Tibial nerve (tissue), 4 donors: ENCODE measurements at places on chromosomes 6 and 20. TPM values are rescaled to one million over a fixed set of nuclear protein-coding genes. Genes with fewer than 3 reads are reported as not detected.

SNHG17 gene
- total RNA-seq = 46.5 TPM

SLC12A5 gene
- total RNA-seq = not detected

CENPW gene
- not detected for total RNA-seq

DNA sequence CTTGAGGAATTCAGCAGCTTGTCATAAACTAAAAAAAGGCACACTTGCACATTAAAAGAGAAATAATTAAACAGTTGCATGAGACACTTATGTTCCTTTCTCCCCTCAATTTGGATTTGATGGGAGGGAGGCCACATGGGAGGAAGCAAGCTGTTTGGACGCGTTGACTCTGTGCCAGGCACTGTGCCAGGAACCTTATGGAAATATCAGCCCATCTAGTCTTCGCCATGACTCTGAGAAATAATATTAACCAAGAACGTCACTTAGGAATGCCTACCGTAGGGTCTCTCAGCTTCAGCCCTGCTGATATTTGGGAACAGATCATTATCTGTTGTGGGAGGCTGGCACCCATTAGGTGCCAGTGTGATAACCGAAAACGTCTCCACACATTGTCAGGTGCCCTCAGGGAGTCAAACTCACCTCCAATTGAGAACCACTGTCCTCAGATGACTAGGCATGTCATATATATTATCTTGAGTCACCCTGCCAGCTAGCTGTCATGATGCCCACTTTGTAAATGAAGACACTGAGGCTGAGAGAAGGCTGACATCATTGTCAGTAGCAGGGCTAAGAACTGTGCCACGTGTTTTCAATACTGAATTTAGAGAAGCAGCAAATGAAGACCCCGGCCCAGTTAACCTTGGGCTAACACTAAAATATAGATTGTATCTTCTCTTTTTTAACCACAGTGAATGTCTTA is 36.1 kb downstream of the EYA2 start:
- no peak overlapping the region for H3K4me3 ChIP-seq
- H3K4me1 ChIP-seq = no peaks in the 10 kb centered on the region
- H3K36me3 ChIP-seq = no peaks in the 10 kb centered on the region
- H3K27me3 ChIP-seq = no peaks in the 10 kb centered on the region
- H3K27ac ChIP-seq = peak overlapping the region; percentile 90
- DNase-seq = no peak

GRCh38 chr20:56945057-56945456 is 316.0 kb downstream of the TFAP2C start:
- no peak overlapping the region for H3K27ac ChIP-seq
- no peaks in the 10 kb centered on the region for H3K4me1 ChIP-seq
- DNase-seq = no peak
- H3K4me3 ChIP-seq = no peak overlapping the region
